Stimulated activated CD4-positive, alpha-beta T cell treated with anti-CD3 and anti-CD28 coated beads, TNF-alpha, amount 100 ng/mL, for 1 hour (primary cell): ENCODE measurements at places on chromosomes 7 and 10.

GRCh38 chr7:27073076-27073475, 22.7 kb downstream of the HOXA1 start:
- DNase-seq, result no peak

- no peak for DNase-seq
These were observed 13.7 kb downstream of the THSD7A start for GRCh38 chr7:11818281-11818680.

GRCh38 chr10:104376784-104377300, 23.2 kb downstream of the CFAP58 start:
- no peak for DNase-seq

DNA sequence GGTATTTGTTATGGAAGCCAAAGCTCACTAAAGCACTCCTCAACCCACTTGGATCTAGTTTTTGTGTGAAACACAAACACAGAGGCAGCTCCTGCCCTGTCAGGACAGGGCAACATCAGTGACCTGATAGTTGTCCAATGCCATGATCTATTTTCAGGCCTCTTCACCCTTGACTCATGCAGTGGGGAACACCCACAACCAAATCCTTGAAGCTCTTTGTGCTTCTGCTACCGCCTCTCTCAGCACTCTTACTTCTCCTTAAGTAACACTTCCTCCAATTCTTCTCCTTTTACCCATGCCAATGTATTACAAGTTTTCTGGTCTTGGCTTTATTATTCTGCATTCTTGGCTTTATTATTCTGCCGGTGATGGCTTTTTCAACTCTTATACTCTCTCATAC, 425.3 kb downstream of the INHBA start:
- DNase-seq, result no peak

DNA sequence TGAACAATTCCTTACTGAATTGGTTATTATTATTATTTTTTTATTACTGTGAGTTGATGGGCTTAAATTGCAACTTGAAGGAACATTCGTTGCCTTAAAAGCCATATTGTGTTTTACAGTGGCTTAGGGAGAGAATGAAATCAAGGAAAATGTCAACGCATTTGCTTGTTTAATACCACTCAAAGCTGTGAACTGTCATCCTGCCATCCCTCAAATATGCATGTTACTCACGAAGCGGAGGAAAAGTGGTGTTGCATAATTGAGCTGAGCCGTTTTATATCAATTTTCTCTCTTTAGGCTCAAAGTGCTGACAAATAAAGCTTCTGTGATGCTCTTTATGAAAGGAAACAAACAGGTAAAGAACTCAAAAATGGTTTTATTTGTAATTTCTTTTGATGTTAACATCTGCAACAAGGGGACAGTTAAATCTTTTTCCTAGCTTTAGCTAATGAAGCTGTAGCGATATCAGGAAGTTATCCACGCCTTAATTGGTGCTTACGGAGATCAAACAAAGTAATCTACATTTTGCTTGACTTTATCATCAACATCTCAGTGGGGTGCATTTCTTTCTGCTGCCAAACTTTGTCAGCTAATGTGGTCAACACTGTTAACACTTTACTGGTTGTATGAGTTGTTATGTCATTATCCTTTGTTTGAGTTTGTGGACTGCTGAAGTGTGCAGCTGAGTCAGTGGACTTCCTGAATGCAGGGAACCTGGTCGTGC, 33.1 kb downstream of the GLRX3 start:
- no peak for DNase-seq

DNA sequence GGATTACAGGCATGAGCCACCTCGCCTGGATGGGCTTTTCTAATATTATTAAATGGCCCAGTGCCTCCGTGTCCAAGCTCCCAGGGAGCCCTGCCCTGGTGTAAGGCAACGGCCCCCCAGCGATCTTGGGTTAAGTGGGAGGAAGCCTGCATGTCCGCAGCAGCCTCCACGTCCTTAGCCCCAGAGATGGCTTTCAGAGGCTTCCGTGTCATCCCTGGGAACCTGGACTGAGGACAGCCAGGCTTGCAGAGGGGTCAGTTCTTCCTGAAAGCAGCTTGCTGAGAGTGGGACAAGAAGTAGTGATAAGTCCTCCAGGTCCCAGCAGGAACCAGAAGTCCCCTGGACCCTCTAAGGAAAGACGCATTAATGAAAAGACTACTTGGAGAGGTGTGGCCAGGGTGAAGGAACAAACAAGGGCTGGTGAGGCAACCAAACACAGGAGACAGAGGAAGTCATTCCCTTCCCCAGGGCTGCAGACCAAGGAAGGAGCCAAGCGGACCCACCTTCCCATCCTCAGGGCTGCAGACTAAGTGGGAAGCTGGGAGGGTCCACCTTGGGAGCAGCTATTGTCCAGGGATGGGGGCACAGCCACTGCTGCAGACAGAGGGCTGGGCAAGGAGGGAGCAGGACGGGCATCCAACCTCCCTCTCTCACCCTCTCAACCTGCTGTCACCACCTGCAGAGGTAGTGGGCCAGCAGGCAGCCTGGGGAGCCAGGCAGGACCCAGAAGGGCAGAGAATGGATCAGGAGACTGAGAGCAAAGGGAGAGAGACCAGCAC, 13.0 kb upstream of the INSIG1 start:
- no peak for DNase-seq

DNA sequence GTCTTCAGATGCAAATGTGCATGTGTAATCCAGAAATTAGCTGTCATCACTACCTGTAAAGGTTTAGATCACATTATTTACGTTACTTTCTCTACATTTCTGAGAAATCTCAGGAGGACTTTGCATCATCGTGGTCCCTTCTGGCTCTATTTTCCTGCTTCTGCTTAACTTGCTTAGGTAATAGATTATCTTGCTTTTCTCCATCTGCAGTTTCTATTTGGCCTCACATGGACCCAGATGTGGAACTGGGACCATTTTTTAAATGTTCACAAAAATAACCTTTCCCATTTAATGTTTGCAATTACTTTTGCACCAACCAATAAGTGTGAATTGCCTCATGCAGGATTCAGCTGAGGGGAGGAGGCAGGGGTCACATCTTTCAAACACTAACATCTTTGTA, 278.4 kb upstream of the SEMA3C start:
- DNase-seq, result no peak

DNA sequence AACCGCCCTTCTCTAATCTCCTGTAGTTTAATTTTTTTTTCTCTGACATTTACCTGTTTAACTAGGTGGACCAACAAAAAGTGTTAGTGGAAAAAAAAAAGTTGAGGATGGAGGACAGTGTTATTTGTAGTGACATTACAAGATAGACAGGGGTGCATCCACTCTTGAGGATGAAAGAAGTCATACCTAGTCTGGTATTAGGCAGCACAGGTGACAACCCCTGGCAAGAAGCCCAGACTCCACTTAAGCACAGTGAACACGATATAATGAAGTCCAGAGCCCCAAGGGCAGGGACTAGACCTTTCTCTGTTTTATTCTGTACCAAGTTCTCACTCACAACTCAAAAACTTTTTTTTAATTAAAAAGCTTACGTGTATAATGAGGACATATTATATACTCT, 268.4 kb downstream of the GPR37 start:
- DNase-seq, result no peak

DNA sequence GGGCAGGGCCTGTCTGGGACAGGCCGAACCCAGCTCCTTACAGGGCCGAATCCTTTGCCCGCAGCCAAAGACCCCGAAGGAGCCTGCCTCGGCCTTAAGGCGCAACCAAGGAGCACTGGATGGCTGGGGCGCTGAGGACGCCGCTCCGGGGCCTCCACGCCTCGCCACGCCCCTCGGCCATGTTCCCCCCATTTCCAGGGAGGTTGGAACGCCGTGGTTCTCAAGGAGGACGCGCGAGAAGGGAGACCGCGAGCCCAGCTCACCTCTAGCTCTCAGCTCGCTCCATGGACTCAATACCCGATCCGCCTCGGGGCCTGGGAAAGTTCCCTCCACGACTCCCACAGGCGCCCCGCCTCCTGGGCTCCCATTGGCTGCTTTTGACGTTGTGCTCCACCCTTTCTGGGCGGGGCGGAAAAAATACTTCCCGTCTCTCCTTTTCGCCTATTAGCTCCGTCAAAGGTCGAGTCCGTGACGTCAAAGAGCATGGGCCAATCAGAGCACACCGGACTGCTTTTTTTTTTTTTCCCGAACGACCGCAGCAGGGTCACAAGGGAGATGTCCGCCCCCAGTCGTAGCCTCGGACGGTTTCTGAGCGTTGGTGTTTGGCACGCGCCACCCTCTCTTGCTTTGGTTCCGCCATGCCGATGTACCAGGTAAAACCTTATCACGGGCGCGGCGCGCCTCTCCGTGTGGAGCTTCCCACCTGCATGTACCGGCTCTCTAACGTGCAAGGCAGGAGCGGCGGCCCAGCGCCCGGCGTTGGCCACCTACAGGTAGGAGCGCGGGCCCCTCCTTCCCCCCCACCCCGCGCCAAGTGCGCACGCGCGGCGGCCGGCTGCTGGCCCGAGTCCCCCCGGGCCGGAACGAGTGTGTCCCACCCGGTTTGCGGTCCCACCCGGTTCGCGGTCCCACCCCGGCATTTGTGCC, 305.7 kb downstream of the TYW1 start:
- peak; percentile 91 for DNase-seq

GRCh38 chr7:17274551-17275245, 23.8 kb upstream of the AHR start:
- DNase-seq, result no peak

- no peak for DNase-seq
These were observed 83.7 kb upstream of the GLCCI1 start for GRCh38 chr7:7884855-7885254.

GRCh38 chr7:14579971-14580370, 322.6 kb downstream of the DGKB start:
- DNase-seq, result no peak

GRCh38 chr7:125241548-125241947, 311.9 kb upstream of the POT1 start:
- no peak for DNase-seq

- DNase-seq, result no peak
These were observed 224.7 kb upstream of the ADARB2 start for GRCh38 chr10:1961989-1962388.

DNA sequence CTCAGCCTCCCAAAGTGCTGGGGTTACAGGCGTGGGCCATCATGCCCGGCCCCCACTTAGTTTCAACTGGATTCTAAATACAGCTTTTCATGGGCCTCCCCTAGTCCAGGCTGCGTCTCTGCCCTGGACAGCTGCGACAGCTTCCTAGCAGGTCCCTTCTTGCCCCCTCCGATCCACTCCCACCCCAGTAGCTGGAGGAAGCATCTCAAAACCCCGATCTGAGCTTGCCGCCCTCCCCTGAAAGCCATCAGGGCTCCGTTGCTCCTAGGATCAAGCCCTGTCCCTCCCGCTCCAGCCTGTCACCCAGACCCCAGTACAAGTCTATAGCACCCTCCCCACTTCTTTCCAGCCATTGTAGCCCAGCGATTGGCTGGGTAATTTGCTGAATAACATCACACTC, 64.5 kb downstream of the VWA2 start:
- no peak for DNase-seq

GRCh38 chr10:5723692-5724091, 39.1 kb downstream of the TASOR2 start:
- DNase-seq, result no peak
